EH (cell line): ENCODE measurements at places on chromosomes 6 and 20.

DNA sequence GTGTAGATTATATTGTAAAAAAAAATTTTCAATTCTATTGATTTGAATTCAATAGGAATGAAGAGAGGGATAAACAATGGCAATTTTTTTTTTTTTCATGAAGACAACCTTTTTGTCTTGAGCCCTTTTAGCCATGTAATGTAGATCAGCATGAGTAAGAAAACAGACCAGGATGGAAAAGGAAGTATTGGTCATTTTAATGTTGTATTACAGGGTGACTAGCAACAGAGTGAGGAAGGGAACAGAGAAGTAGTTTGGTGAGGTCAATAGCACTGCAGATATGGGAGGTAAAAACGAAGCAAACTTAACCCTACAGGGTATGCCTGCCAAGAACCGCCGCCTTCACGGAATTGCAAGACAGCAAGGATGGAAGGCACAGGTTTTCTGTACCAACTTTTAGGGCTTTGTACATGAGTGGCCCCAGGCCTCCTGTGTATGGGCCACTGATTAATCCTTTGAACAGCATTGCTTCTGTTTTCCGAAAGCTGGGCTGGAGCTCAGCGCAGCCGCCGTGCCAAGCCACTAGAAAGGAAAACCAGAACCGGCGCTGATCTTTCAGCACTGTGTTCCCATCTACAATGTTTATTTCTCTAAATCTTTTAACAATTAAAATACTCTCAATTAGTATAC lies 383.7 kb downstream of the CENPW start:
- DNase-seq, result no peak

DNA sequence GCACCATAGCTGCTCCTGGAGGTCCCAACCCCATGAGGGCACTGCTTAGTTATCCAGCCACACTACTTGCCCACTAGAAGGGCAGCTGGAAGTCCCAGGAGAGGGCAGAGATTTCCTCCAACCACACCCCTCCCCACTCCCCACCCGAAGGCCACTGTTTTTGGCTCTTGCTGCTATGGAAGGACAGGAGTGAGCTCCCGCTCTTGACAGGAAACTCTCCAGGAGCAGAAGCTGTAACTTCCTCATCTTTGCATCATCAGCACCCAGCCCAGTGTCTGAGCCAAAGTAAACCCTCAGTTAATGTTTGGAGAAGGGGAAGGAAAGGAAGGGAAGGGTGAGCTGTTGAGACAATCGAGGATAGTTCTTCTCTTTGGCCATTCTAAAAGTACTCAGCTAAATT lies 120.7 kb downstream of the MTFR2 start:
- peak; percentile 15 for DNase-seq

DNA sequence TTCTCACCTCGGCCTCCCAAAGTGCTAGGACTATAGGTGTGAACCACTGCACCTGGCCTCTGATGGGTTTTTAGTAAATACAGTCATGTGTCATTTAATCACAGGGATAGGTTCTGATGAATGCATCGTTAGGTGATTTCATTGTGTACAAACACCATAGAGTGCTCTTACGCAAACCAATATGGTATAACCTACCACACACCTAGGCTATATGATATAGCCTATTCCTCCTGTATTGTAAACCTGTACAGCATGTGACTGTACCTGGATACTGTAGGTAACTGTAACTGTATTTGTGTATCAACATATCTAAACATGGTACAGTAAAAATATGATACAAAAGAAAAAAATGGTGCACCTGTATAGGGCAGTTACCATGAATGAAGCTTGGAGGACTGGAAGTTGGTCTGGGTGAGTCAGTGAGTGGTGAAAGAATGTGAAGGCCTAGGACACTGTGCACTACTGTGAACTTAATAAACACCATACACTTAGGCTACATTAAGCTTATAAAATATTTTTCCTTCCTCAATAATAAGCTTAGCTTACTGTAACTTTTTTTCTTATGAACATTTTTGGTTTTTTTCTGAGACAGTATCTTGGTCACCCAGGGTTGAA lies 10.0 kb downstream of the BICRAL start:
- DNase-seq, result peak; percentile 43

- no peak for DNase-seq
Observed at GRCh38 chr20:35568645-35569044, 26.8 kb downstream of the ERGIC3 start.

- DNase-seq, result no peak
Observed at GRCh38 chr20:38812182-38812581, 6.7 kb downstream of the PPP1R16B start.

- no peak for DNase-seq
Observed at GRCh38 chr6:89400912-89401399, 11.1 kb downstream of the RRAGD start.

GRCh38 chr6:13496513-13497190 lies 9.3 kb upstream of the GFOD1 start:
- DNase-seq, result peak; percentile 42

- DNase-seq, result no peak
Observed at GRCh38 chr20:22944062-22944461, 91.0 kb upstream of the SSTR4 start.

DNA sequence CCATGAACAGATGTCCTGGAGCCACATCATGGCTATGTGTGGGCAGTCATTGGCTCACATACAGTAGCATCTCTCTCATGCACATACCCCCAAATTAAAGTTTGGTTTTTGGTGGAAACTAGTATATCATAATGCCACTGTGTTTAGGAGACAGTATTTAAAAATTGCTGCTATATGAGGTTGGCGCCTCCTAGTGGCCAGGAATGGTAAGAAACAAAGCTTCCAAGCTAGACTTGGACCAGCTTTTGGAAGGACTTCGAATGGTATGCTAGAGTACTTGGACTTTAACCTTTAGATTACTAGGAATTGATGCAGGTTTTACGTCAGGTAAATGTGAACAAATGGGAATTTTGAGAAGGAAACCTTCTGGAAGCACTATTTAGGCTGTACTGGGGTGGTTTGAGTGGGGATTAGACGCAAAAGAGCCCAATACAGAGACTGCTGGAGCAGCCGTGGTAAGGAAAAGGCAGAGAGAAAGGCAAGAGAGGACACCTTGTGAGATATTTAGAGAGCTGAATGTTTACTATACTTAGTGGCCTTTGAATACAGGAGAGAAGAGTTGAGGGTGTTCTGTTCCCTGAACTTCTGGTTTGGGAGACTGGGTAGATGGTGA lies 23.8 kb downstream of the PRSS35 start:
- peak; percentile 56 for DNase-seq

DNA sequence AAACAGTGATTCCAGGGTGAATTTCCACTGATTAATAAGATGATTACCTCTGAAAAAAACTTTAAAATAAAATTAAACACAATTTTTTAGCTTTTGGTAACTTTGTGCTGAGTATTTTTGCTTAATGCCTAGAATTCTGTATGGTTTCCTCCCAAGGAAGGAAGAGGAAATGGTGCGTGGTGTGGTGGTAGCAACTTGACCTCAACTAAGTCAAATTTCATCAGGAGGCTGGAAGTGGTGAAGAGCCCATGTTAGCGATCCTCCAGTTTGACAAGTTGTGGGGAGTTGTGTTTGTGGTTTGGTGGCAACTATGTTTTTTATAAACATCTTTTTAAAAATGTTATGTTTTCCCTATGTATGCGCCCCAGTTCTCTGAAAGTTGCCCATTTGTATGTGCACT lies 5.0 kb upstream of the RTF2 start:
- no peak for DNase-seq

- DNase-seq, result peak; percentile 95
Observed at GRCh38 chr6:22320750-22321149, 23.9 kb upstream of the PRL start.

GRCh38 chr20:58070664-58071196 lies 157.7 kb downstream of the ANKRD60 start:
- no peak for DNase-seq

DNA sequence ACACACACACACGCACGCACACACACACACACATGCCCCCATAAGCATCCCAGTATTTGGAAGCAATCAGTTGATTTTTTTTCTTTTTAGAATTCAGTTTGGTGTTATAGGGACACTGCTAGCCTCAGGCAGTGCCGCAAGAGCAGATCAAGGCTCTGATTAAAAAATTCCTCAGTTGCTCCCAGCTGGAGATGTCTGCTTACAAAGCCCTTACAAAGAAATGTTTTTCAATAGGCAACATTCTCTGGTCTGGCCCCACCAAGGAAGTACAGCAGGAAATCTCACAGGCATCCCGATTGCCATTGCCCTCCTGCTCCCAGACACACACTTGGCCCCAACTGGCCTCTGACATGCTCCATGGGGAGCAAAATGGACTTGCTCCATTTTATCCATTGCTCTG lies 22.9 kb upstream of the CD83 start:
- DNase-seq, result peak; percentile 67

DNA sequence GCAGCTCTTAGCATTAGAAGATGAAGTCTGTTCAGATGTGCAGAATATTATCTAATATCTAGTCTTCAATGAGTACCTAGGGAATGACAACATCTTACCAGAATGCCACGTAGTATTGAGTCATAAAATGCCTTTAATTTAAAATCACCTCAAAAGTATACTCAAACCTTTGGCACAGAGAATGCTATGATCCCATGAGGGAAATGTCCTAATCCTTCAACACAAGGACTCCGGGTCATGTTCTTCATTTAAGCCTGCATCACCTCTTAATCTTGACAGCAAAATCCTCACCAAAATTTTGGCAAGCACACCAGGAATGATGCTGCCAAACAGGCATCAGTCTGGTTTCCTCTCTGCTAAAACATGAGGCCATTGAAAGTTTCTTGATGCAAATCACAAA lies 23.6 kb upstream of the MARCKS start:
- peak; percentile 54 for DNase-seq

DNA sequence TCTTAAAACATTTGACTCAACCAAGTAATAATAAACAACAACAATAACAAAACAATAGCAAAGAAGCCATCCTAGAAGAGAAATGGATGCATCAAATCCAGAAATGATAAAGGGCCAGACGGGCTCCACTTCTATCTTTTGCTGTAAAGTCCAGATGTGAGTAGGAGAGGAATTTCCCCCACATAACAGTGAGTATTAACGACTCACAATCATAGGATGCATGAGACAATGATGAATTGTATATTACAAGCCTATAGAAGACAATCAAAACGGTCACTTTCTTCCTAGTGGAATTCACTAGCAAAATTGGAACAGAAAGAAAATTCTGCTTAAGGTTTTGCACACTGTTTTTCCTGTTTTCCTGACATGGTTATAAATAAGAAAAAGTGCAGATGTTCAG lies 97.0 kb upstream of the PREP start:
- DNase-seq, result no peak

DNA sequence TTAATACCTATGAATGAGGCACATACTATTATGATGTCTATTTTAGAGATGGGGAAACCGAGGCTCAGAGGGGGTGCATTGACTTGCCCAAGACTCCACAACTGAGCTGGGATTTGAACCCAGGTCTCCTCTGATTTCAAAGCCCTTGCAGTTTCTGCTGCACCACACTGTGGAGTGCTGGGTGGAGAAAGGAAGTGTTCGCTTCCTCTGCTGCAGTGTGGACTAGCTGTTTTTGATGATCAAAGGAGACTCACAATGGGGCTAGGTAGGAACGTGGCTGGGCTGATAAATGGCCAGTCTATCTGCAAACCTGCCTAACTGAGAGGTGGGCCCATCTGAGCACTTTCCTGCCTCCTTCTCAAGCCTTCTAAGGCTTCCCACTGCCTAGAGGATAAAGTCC lies 87.2 kb downstream of the CD40 start:
- DNase-seq, result no peak

DNA sequence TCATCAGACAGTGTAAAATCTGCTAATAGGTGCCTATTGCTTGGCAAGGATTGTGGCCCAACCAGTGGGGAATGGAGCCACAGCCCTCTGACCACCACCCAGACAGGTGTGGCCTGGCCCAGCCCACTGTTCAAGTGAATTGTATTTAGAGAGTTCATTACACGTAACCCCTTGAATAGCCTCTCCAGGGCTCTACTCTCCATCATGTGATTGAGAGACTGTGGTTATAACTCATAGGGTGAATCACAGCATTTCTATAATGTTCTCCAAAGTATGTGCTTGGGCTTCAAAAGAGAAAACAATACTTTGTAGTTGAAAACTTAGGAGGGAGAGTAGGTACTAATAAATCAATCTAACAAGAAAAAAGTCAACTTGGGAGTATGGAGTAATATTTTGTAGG lies 38.4 kb downstream of the ALDH8A1 start:
- DNase-seq, result peak; percentile 83

GRCh38 chr6:45527210-45527609 lies 149.5 kb upstream of the SUPT3H start:
- no peak for DNase-seq

DNA sequence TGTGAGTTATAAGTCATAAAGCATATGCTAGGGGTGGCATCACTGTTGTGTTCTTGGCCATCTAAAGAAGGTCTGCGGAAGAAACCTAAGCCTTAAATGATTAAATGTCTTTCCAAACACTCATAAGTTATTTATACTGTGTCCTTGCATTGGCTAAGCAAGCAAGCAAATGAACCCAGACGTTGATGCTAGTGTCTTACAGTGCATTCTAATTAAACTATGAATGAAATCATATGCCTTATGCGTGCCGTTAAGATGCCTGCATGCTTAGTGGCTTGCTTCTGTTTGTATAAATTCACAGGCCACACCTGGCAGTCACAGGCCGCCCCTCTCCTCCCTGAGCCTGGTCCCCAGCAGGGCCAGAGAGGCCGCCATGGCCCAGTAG lies 49.9 kb downstream of the RIN2 start:
- no peak for DNase-seq

DNA sequence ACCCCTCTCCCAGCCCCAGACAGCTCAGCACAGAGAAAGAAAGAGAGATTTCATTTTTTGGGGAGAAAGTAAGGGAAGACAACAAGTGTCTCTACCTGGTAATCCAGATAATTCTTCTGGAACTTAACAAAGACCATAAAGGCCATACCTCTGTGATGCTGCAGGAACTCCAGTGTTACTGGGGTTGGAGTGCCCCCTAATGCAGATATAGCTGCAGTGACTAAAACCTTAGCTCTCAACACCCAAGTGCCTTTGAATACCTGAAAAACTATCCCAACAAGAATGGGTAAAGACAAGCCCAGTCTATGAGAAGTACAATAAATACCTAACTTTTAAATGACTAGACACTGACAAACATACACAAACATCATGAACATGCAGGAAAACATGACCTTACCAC lies 365.3 kb upstream of the PTCHD4 start:
- DNase-seq, result peak; percentile 4

GRCh38 chr6:136161950-136162349 lies 88.2 kb downstream of the MTFR2 start:
- DNase-seq, result no peak

GRCh38 chr6:1215023-1215422 lies 96.9 kb upstream of the FOXQ1 start:
- DNase-seq, result no peak

DNA sequence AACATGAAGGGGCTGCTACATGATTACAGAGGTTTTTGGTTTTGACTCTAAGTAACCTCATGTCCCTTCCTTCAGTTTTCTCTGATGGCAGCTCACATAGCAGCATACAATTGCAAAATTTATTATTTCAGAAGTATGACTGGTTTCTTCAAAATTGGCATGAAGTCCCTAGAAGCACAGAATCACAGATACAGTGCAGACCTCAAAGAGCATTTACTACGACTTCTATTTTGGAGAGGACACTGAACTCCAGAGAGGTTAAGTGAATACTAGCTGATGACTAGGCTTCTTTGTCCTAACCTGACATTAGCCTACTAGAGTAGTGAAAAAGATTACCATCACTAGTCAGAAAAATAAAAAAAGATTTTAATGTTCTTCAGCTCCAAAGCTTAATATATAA lies 664.3 kb downstream of the RFPL4B start:
- peak; percentile 39 for DNase-seq

- no peak for DNase-seq
Observed at GRCh38 chr6:55064711-55065420, 109.4 kb upstream of the HCRTR2 start.

- no peak for DNase-seq
Observed at GRCh38 chr20:33506576-33506975, 16.7 kb downstream of the CBFA2T2 start.
